Fibroblast of skin of scalp (primary cell): ENCODE measurements at places on chromosomes 11 and 22.

DNA sequence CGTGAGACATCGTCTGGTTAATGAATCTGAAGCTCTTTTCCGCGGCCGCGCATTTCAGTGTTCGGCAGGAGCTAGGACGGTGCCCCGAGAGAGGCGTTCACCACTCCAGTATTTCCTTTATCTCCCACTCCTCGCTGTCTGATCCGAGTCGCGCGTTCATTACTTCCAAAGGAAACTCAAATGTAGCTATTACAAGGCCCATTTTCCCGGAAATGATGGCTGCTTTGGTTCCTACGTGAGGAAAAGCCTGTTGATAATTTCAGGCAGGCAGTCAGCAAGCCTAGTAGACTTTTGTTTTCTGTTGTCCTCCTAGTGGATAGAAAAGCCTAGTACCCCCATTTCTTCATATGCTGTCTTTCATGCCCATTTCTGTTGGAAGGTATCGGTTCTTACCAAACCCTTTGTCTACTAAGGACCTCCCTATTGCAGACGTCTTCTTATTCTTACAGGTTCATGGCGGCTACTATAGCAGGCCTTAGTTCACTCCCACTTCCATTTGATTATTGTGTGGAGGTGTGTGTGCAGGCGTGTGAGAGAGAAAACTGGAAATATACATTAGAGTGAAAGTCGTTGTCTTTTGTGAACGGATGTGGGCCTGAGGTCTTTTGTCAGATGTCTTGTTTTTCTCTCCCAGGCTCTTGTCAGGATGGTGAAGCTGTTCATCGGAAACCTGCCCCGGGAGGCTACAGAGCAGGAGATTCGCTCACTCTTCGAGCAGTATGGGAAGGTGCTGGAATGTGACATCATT lies 737 bp downstream of the RBM4 start:
- DNase-seq: peak; percentile 43

- DNase-seq: no peak
Measured at GRCh38 chr22:40982482-40983385, 31.6 kb downstream of the RBX1 start.

GRCh38 chr22:30557243-30557642 lies 10.7 kb upstream of the SEC14L6 start:
- DNase-seq: no peak

DNA sequence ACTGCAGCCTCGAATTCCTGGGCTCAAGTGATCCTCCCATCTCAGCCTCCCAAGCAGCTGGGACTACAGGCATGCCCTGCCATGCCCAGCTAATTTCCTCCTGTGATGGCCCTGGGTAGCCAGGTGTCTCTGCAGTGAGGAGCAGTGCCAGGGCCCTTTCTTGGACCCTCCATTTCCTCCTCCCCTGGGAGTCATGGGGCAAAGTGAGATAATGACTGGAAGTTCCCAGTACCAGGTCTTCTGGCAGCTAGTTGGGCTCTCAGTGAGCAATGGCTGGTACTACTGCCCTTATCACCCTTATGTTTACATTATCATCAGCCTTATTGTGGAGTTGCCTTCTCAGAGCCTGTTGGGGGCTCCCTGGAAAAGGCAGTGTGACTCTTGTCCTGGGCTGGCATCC lies 17.6 kb downstream of the DAGLA start:
- no peak for DNase-seq

- peak; percentile 38 for DNase-seq
Measured at GRCh38 chr11:124867700-124868099, 2.5 kb downstream of the ROBO3 start.

DNA sequence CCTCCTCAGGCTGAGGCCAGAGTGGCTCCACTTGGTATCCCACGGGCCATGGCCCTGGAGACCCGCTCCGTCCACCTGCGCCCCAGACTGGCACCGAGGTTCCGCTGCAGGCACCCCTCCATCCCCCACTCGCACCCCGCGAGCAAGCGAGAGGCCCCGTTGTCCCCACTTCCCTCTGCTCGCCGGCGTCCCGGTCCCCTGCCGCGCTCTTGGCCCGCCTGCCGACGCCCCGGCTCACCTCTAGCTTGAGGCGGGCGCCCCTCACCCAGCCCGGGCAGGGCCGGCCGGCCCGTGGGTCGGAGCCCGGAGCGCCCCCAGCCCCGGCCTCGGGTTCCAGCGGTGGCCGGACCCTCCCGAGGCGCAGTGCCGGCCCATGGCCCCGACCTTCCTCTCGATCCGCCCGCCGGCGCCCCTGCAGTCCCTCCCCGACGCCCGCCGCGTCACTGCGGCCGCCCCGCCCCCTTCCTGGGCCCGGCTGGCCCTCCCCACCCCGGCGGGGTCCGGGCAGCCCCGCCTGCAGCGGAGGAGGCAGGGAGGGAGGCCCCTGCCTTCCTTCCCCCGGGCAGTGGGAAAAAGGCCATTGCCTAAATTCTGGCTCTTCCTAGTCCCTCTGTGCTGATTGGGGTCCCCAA lies at the start of gene PITPNM1:
Gene PITPNM1 (minus strand): TSS at position 414 of the 632 bp plus-strand sequence. CDS start 1,183 bp downstream, outside the sequence.
- peak; percentile 63 for DNase-seq

DNA sequence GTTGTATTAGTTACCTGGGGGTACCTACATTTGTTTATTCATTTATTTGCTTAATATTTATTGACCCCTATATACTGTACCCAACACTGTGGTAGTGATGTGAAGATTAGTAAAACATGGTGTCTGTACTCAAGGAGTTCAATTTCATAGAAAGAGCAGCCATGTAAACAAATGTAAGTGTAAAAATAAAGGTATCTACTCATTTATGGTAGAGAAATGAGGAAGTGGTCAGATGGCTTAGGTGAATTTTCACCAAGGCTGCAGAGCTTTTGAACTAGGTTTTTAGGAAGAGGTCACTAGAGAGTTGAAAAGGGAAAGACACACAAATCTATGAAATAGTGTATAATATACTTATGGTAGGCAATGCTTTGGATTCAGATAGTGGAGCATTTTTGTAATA lies 11.1 kb downstream of the CTR9 start:
- DNase-seq: no peak
